ENCODE measurements at places on chromosomes 2 and 18. TPM values are rescaled to one million over a fixed set of nuclear protein-coding genes. Genes with fewer than 3 reads are reported as not detected.

CAPN13 gene
- total RNA-seq, result 11.8 TPM

LAMA3 gene
- 233 TPM for total RNA-seq

GPR35 gene
- total RNA-seq, result 49.4 TPM

SERPINB3 gene
- 0.68 TPM for total RNA-seq

LOXHD1 gene
- not detected for total RNA-seq

PREB gene
- total RNA-seq, result 54.0 TPM

ELOA2 gene
- not detected for total RNA-seq

HOXD1 gene
- not detected for total RNA-seq

VIL1 gene
- 9.0 TPM for total RNA-seq

MFF gene
- 82.3 TPM for total RNA-seq

TFPI gene
- total RNA-seq, result 125 TPM

PDK1 gene
- 16.8 TPM for total RNA-seq

DPP10 gene
- total RNA-seq, result not detected

GRHL1 gene
- total RNA-seq, result 11.7 TPM

LIPG gene
- total RNA-seq, result 44.0 TPM

UCN gene
- total RNA-seq, result 4.6 TPM

FAM228A gene
- not detected for total RNA-seq

CCDC85A gene
- 2.6 TPM for total RNA-seq

PREPL gene
- total RNA-seq, result 43.4 TPM

SLC30A3 gene
- total RNA-seq, result 0.24 TPM

ABCB11 gene
- total RNA-seq, result 2.1 TPM

COMMD1 gene
- total RNA-seq, result 26.0 TPM

FOXD4L1 gene
- total RNA-seq, result 0.92 TPM

Data from Calu3 (cell line).